ENCODE measurements at places on chromosomes 7 and 10. TPM values are rescaled to one million over a fixed set of nuclear protein-coding genes. Genes with fewer than 3 reads are reported as not detected.

The SYNPO2L gene
- 0.11 TPM for total RNA-seq

DNA sequence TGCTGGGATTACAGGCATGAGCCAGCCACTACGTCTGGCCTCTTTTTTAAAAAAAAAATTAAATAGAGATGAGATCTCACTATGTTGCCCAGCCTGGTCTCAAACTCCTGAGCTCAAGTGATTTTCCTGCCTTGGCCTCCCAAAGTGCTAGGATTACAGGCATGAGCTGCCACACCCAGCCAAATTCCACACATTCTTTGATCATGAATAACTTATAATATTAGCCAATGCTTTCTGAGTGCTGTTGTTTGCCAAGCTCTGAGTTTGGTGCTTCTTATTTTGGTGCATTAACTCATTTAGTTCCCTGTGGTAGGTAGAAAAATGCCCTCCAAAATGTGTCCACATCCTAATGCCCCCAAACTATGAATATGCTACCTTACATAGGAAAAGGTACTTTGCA is 47.2 kb upstream of the MKI67 start:
- DNase-seq, result peak; percentile 14

GRCh38 chr10:97842656-97843280 is 6.9 kb upstream of the GOLGA7B start:
- DNase-seq, result no peak

DNA sequence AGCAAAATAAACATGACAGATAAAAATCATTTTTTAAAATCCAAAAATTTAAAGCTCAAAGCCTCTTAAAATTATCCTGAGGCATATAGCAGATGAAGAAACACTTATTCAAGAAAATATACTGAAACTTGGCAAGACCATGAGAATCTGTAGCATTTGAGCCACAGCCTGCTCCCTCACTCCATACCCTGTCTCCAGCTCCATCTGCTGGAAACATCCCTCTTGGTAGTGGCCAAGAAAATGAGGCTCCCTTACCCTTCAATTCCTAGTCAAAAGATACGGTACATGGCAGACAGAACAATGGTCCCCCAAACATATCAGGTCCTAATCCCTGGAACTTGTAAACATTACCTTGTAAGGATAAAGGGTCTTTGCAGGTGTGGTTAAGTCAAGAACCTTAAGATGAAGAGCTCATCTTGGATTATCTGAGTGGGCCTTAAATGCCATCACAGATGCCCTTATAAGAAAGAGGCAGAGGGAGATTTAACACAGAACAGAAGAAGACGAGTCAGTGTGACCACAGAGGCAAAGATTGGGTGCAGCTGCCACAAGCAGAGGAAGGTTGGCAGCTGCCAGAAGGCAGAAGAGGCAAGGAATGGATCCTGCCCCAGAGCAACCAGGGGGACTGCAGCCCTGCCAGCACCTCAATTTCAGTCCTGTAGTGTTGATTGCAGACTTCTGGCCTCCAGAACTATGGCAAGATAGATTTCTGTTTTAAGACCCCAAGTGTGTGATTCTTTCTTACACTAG is 149.4 kb downstream of the ZNF248 start:
- DNase-seq, result no peak

- DNase-seq, result no peak
Observed at GRCh38 chr7:111392294-111392693, 170.0 kb downstream of the IMMP2L start.

The CCZ1B gene
- 36.7 TPM for total RNA-seq

DNA sequence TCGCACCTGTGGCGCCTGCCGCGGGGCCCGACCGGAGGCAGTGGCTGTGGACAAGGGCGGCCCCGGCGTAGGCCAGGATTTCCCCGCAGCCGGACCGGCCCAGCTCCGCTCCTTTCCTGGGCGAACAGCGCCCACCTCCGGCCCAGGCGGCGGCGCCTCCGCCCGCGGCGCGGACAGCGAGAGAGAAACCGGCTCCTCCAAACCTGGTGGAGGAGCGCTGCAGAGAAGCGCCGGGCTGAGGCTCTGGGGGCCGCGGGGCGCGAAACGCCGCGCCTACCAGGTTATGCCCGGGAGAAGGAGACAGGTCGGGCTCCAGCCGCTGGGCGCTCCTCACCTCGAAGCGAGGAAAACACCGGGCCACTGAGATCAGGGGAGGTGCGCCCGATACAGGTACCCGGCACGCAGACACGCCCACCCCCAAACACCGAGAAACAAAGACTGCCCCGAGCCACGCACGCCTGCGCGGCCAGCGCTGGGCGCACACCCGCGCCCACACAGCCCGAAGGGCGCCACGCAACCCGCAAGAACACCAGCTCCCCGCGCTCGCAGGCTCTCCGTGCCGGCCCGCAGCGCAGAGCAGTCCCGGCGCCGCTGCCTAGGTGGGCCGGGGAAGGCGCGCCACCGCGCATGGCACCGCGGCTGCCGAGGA is 3.3 kb downstream of the GRID1 start:
- peak; percentile 33 for DNase-seq

Data from GM23248 (cell line).